Muscle of leg (tissue), 16 donors: ENCODE measurements at places on chromosomes 7 and 10. TPM values are rescaled to one million over a fixed set of nuclear protein-coding genes. Genes with fewer than 3 reads are reported as not detected.

- DNase-seq, result peak; percentile 76
Measured at GRCh38 chr10:7605565-7606295, 61.0 kb downstream of the ITIH5 start.

- peak; percentile 80 for DNase-seq
Measured at GRCh38 chr10:19845503-19846368, 29.5 kb downstream of the PLXDC2 start.

Gene PTPRE
- total RNA-seq, result 5.5 TPM

DNA sequence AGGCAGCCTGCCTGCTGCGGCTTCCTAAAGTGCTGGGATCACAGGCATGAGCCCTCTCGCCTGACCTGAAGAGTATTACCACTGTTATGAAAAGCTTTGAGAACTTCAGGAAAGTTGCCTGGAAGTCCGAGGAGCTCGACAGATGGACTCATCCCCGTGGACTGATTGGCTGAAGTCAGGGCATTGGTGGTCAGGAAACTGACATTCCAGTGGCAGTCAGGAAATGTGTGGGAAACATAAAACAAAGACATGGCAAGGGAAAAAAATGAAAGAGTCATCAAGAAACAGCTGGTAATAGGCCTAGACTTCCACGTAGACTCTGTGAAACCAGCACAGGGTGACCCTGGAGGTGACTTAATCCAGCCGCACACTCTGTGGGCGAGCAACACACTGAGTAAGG is 123.3 kb downstream of the CDH23 start:
- no peak for DNase-seq

DNA sequence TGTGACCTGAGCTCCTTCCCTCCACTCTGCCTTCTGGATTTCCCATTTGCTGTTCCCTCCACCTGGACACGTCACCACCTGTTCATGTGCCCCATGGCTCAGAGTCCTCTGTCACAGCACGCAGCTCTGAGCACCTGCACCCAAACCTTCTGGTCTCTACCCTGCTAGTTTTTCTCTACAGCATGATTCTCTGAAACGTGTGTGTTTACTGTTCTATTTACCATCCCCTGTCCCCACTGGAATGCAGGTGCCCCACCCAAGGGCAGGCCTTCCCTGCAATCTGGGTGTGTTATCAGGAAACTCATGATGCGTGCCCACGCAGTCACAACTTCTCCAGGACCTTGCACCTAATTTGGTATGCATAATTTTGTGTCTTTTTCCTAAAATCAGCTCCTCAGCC is 284.4 kb upstream of the IGFBP3 start:
- DNase-seq, result no peak

DNA sequence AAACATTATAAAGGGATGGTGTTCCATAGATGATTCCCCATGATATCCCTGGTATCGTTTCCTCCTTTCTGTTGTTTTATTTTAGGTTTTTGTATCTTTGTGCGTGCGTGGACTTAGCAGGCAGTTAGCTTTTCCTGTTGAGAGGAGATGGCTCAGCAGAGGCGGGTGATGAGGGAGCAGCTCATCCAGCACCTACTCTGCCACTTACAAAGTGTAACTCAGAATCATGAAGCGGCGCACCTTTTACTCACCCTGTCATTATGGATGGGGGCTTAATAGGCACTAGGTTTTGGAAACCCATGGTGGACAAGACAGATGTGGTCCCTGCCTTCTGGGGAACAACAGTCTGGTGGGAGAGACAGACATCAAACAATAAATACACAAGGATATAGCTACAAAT is 17.1 kb downstream of the FAM241B start:
- no peak for DNase-seq

DNA sequence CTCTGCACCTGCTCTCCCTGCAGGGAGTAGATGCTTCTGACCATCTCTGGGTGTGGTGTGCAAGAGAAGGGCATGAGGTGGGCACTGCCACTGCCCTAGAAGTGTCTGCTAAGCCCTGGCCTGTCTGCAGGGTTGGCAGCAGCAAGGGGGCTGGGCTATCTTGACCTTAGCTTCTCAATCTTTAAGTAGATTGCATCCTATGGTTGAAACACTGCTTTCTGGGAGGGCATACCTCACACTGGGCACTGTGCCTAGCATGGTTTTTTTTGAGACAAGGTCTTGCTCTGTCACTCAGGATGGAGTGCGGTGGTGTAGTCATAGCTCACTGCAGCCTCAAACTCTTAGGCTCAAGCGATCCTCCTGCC is 54.9 kb downstream of the CLIP2 start:
- DNase-seq, result no peak

GRCh38 chr7:92830532-92831110 is 5.8 kb downstream of the CDK6 start:
- DNase-seq, result no peak

Gene VSTM2A
- total RNA-seq, result not detected

GRCh38 chr7:5226921-5227785 is 37.1 kb downstream of the WIPI2 start:
- no peak for DNase-seq

DNA sequence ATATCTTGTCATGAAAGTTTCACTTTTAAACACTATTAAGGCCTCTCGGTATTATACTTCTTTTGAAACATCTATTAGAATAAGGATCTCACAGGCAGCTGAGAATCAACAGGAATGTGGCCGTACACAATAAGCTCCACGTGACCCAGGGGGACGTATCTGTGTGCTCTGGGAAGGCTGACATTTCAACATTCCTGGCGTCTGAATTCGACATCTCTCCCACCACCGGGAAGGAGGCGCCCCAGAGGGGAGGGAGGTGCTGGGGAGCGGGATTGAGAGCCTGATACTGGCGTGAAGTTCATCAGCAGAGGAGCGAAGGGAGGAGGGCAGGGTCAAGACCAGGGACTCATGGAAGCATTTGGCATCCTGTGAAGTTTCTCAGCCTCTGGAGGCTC is 401.3 kb downstream of the DNAJB6 start:
- DNase-seq, result peak; percentile 47

GRCh38 chr7:50775836-50776235 is 6.9 kb downstream of the GRB10 start:
- DNase-seq, result no peak

DNA sequence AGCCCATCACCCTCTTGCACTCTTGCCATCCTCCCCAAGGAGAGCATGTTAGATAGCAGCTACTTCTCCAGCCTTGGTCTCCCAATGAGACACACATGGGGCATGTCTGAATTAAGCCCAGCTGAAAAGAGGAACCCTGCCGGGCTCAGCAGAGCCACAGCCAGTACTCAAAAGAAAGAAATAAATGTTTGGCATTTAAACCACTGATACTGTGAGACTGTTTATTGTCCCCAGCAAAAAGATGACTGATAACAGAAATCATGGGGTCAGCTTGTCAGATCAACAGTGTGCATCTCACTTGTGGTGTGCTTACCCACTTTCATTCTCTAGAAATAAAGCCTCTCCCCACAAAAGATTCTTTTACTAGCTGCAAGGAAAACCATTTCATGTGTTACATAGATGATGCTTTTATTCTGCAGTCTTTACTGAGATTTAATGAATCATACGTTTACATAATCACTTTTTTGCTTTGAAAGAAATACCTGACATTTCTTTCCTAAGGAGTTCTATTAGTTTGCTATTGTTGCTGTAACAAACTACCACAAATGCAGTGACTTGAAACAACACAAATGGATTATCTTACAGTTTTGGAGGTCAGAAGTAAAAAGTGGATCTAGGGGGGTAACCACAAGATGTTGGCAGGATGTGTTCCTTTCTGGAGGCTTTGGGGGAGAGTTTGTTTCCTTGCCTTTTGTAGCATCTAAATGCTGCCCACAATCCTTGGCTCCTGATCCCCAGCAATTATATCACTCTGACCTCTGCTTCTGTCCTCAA is 20.9 kb downstream of the ANKRD7 start:
- no peak for DNase-seq
